ENCODE measurements at places on chromosomes 6 and 20. TPM values are rescaled to one million over a fixed set of nuclear protein-coding genes. Genes with fewer than 3 reads are reported as not detected.

Gene CAPN11
- 0.17 TPM for polyA plus RNA-seq

Gene NT5E
- polyA plus RNA-seq: 18.8 TPM

Gene NEU1
- 23.6 TPM for polyA plus RNA-seq

Gene KCNQ5
- polyA plus RNA-seq: 7.1 TPM

Gene ID4
- 276 TPM for polyA plus RNA-seq

DNA sequence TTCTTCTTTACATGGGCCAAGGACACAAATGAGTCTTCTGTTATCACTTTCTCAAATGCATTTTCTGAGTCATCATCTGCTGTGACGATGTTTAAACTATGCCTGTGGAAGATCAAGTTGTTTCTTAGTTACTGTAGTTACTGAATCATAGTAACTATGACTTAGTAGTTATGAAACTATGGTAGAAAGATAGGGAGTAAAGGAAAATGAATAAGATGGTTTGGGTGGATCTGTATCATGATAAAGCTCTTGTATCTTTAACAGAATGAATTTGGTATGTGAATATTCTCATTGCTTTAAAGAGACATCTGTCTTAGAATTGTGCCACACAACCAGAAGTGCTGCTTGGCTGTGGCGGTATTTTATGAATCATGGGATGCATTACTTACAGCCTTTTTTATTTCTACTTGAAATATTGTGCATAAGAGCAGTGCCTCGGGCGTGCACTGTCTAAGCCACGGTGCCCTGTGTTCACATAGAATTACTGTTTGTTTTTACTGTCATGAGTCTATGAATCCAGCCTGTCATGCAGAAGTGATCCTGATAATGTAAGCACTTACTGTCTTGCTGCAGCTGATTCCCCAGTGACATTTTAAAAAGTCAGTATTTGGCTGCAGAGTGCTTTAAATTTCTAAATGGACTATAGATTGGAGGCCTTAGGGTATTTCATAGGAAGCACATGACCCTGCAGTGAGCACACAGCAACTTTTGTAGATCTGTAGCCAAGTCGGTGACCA, 215.2 kb downstream of the TMEM242 start:
- no peak for DNase-seq

GRCh38 chr6:15287670-15288375, 42.0 kb downstream of the JARID2 start:
- no peak for DNase-seq

GRCh38 chr20:54194724-54195438, 13.0 kb upstream of the PFDN4 start:
- DNase-seq: no peak

GRCh38 chr6:151512481-151512880, 18.7 kb downstream of the CCDC170 start:
- DNase-seq: no peak

DNA sequence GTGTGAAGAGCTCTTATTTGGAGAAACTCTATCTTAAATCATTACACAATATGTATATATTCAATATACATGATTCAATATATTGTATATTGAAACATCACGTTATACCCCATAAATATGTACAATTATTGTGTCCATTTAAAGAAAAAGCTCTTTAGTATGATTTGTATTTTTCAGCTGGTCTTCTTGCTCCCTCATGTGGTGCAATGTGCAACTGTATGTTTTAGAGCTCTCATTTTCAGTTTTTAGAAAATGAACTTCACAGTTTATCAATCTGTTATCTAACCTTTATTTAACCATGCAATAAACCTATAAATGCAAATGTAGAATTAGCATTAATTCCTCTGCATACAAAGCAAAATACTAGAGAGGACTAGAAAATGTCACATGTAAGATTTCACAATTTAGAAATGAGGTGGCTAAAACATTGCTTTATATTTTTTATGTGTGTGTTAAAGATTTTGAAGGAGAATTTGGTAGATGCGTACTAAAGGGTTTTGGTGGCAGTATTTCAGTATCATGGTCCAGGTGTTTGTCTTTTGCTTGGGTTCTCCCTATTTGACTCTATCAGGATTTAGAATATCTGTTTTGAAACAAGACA, 167.1 kb downstream of the PHF3 start:
- peak; percentile 53 for DNase-seq

GRCh38 chr6:56244089-56244488, 3.3 kb downstream of the COL21A1 start:
- no peak for DNase-seq

DNA sequence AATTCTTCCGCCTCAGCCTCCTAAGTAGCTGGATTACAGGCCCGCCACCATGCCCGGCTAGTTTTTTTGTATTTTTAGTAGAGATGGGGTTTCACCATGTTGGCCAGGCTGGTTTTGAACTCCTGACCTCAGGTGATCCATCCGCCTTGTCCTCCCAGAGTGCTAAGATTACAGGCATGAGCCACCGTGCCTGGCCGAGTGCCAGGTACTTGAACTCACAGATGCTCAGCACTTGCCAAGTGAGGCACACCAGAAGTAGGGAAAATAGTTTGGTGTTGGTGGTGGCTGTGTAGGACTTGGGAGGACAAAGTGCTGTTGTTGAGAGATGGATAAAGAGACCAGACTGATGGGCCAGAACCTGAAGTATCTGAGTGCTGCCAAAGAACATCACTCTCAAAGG, 40.0 kb upstream of the MBOAT1 start:
- no peak for DNase-seq

DNA sequence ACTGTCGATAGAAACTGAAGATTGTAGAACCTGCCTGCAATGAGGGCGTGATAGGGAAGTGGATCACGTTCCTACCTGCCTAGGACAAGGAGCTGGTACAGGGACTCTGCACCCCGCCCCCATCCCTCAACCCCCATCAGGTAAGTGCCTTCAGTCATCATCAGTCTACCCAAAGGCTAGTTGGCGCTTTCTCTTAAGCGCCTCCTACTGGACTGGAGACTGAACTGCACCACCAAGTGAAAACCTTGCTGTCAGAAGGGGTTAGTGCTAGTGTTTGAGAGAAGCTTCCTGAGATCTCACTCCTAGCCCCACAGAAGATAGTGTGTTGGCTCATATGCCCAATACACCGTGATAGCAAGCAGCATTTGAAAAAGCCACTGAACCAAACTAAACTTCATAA, 706.5 kb upstream of the MAN1A1 start:
- no peak for DNase-seq

- DNase-seq: no peak
These were observed 6.1 kb downstream of the NINL start for GRCh38 chr20:25579081-25579770.

- no peak for DNase-seq
These were observed 987.5 kb downstream of the HACE1 start for GRCh38 chr6:103872233-103872632.
